ENCODE measurements at places on chromosomes 6 and 20.

GRCh38 chr6:56521454-56521853 lies 121.2 kb downstream of the DST start:
- no peak for DNase-seq

- DNase-seq = no peak
Observed at GRCh38 chr20:8527998-8528723, 396.1 kb downstream of the PLCB1 start.

GRCh38 chr6:39565956-39566355 lies 159.3 kb downstream of the KIF6 start:
- no peak for DNase-seq

GRCh38 chr20:19784511-19785172 lies 26.6 kb downstream of the RIN2 start:
- DNase-seq = no peak

DNA sequence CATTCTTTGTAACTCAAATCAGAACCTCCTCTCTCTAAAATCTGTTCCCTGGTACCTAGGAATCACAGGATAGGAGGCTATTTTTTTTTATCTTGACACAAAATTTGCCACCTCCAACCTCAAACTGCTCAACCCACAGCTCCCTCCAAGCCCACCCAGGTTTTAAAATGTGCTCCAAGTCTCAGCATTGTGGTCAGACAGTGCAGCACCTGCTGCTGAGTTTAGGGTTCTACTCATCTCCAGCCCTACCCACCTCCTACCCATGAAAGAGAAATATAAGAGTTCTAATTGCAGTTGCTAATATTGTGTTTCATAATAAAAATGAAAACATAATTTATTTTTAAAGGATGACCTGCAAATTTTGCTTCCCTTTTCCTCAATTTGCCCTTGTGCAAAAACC lies 496.5 kb downstream of the MAFB start:
- no peak for DNase-seq

DNA sequence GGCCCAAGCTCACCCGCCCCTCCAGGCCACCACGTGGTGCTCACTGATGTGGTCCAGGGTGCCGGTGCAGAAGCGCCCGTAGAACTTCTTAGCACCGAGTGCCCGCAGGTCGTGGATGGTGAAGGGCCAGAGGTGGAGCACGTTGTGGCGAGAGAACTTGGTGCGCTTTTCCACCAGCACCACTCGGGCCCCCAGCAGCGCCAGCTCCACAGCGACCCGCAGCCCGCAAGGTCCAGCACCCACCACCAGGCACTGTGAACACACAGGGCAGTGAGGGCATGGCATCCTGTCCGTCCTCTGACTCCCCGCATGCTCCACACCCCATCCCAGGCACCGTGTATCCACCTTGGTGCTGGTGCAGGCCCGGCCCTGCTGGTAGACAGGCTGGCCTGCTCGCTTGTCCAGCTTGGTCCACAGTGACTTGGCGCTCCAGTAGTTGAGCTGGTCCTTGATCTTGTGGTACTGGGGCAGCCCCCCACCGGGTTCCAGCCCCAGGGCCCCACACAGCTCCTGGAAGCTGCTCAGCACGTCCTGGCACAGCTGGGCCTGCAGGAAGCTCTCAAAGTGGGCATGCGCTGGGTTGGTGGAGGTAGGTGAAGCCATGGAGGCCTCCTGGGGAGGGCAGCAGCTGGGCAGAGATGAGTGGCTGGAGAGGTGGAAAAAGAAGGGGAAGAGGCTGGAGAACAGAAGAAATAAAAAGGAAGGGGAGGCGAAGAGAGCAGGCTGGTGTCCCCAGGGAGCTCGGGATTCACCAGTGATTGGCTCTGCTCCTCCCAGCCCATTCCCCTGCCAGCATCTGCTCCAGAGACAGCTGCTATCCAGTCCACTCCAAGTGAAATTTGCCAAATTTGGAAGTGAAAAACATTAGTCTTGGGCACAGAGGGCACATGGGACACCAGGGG lies 1.7 kb downstream of the MICAL1 start:
- DNase-seq = no peak

- no peak for DNase-seq
Observed at GRCh38 chr6:86500035-86500434, 437.3 kb upstream of the HTR1E start.

DNA sequence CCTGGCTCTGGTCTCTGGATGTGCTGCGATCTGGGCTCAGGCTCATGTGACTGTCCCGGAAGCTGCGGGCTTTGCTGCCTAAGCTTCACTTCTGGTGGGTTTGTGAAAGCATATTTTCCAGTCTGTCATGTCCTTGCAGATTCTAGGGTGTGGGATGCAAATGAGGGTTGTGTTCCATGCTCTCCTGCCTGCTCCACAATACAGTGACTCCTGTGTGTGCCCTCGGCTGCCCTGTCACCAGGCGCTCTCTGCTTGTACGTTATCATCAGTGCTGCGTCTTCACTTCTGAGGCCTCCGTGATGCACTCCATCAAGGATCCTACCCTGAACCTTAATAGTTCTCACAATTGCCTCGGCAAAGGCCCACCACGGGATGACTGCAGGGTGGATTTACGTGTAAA lies 84.2 kb downstream of the TTLL2 start:
- no peak for DNase-seq

DNA sequence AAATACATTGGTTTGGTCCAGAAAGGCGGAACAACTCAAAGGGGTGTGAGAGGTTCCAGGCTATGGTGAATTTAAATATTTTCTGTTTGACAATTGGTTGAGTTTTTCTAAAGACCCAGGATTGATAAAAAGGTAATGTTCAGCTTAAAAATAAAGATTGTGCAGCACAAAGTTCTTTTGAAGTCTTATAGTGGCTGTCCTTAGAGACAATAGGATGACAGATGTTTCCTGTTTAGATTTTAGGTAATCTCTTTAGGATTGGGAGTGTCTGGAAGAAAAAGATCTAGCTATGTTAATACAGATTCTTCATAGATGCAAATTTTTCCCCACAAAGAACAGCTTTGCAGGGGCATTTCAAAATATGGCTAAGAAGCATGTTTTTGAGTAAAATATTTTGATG lies 119.7 kb downstream of the GRIK2 start:
- no peak for DNase-seq

DNA sequence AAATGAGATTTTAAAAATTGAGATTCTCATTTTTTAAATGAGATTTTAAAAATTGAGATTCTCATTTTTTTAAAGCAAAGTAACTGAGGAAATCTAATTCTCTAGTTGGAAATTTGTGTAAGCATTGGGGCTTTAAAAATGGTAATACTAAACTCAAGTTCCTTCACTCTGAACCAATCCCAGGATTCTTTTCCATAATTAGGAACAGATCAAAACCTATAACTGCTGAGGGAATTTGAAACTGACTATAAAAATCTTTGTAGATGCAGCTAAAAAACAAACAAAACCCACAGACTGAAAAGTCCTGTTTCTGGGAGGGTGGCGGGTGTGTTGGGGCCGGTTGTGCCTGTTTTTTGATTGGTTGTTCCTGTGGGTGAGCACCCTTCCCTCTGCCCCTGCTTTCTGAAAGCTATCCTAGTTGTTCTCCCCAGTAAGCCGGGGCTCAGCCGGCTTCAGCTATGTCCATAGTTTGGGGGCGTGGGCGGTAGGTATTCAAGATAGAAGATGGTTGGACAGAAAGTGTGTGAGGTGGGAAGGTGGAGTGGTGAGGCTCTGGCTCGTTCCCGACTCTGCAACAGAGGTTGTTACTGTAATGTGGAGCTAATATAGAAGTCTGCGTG lies 49.3 kb downstream of the GFRA4 start:
- peak; percentile 14 for DNase-seq

GRCh38 chr6:31403283-31404060 lies at the start of gene MICA:
TSS of gene MICA (plus strand) at chr6:31403595. CDS start at chr6:31403633, 38 bp downstream.
- peak; percentile 74 for DNase-seq

DNA sequence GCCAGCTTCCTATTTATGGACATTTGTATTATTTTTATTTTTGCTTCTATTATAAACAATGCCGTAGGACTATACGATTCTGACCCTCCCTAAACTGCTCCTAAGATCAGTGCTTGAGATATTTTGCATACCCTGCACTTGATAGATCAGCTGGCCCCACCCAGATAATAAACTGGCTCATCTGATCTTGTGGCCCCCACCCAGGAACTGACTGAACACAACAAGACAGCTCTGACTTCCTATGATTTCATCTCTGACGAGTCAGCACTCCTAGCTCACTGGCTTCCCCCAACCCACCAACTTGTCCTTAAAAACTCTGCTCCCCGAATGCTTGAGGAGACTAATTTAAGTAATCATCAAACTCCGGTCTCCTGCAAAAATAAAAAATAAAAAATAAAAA lies 34.9 kb upstream of the TFAP2A start:
- DNase-seq = no peak

- no peak for DNase-seq
Observed at GRCh38 chr20:54173653-54174456, at the start of gene CYP24A1. TSS of gene CYP24A1 (minus strand) at chr20:54173986. CDS start at chr20:54173579, 407 bp downstream.

GRCh38 chr6:22059126-22059525 lies 237.7 kb downstream of the PRL start:
- DNase-seq = no peak

DNA sequence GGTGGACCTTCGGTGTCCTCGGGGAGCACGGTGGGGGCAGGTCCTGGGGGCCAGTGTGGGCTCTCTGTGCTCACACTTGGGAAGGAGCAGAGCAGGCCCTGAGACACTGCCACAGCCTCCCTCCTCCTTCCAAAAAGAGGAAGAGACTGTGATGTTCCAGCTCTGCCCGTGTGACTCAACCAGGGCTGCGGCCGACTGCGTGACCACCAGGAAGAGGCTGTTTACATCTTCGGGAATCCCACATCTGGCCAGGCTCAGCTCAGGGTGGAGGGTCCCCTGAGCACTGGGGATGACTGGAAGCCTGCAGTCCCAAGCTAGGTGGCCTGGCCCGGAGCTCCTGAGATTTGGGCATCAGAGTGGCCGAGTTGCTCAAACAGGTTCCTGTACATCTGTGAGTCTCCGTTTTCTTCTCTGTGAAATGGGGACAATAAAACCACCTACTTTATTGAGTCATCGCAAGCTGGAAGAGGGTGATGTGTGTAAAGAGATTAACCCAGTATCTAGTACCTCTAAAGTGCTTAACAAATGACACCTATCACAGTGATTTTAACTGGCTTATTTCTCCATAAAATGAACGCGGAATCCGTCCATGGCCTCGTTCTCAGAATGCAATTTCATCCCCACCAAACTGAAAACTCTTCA lies 242.1 kb downstream of the DLL1 start:
- peak; percentile 40 for DNase-seq

GRCh38 chr20:59253325-59253724 lies 47.1 kb upstream of the EDN3 start:
- no peak for DNase-seq

DNA sequence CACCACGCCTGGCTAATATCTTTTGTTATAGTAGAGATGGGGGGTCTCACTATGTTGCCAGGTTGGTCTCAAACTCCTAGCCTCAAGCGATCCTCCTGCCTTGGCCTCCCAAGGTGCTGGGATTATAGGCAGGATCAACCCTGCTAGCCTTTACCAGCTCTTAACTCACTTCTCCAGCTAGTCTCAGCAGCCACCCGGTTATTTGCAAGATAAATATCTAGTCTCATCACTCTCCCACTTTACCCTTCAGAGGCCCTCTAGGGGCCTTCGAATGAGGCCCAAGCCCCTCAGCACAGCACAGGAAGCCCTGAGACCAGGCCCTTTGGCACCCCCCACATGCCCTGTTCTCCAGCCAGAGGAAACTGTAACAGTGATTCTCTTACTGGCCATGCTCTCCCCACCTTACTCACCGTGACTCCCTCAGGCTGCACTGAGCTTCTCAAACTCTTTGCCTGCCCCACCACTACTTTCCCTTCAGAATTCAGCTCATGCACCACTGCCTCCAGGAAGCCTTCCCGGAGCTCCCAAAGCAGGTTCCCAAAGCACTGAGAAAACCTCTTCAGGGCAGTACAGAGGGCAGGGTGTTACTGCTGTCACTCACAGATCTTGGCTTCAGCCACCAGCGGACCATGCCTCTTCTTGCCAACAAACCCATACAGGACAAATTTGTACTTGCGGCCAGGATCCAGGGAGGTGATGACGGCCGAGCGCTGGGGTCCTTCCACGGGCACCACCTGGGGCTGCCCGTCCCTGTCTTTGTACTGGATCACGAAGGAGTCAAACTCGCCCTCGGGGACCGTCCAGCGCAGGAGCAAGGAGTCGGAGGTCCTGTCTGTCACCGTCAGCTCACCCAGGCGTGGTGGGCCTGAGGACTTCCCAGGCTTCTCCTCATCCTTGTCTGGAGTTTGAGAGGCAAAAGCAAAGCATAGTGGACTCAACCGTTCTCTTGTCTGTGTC lies 25.0 kb downstream of the TNXB start:
- DNase-seq = no peak

- no peak for DNase-seq
Observed at GRCh38 chr6:133964702-133965101, 11.7 kb downstream of the TBPL1 start.

DNA sequence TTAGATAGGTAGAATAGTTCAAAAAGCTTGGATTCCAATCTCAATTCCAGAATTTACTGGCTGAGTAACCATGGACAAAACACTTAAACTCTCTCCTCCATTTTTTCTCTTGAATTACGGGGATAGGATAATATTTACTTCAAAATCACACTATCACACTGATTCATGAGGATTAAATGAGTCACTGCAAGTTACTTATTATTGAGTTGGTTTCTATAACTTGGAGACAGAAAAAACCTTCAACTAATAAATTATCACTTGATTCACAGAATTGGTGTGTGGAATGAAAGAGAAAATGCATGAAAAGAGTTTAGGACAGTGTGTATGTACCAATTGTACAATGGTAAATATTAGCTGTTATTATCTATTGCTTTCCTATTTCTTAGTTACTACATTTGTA lies 585.2 kb downstream of the PHF3 start:
- DNase-seq = no peak

DNA sequence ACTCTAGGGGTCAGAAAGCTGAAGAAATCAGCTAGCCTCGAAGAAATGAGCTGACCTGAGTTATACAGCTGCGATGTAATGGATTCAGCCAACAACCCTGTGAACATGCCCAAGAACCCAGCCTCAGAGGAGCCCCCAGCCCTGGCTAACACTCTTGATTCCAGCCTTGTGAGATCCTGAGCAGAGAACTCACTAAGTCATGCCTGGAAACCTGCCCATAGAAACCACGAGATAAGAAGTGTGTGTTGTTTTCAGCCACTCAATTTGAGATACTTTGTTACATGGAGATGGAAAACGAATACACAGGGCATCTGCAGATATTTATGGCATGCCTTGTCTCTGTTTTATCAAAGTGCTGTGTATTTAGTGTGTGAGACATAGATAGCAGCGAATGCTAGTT lies 265.2 kb downstream of the QKI start:
- DNase-seq = no peak

- DNase-seq = no peak
Observed at GRCh38 chr6:16345449-16346330, 107.3 kb downstream of the GMPR start.

GRCh38 chr20:61436667-61437279 lies 184.7 kb downstream of the CDH4 start:
- no peak for DNase-seq

- no peak for DNase-seq
Observed at GRCh38 chr6:25387911-25388310, 108.7 kb downstream of the CARMIL1 start.

- no peak for DNase-seq
Observed at GRCh38 chr6:82436740-82437139, 73.1 kb downstream of the TPBG start.

- no peak for DNase-seq
Observed at GRCh38 chr6:72288592-72288991, 333.3 kb upstream of the KCNQ5 start.
